Testis (tissue), 5 donors: ENCODE measurements at places on chromosomes 2 and 18. TPM values are rescaled to one million over a fixed set of nuclear protein-coding genes. Genes with fewer than 3 reads are reported as not detected.

Gene TCF23
- total RNA-seq: 6.7 TPM

Gene TEX261
- 40.7 TPM for total RNA-seq

Gene PLGLB2
- total RNA-seq: 1.3 TPM

Gene RFTN2
- 25.0 TPM for total RNA-seq

Gene CLEC4F
- 0.31 TPM for total RNA-seq

Gene MOGAT1
- total RNA-seq: not detected

Gene TMEM247
- total RNA-seq: 18.5 TPM

Gene SKOR2
- total RNA-seq: 1.4 TPM

Gene LYG1
- 3.3 TPM for total RNA-seq

Gene SKA1
- 5.5 TPM for total RNA-seq

Gene MOB4
- 13.8 TPM for total RNA-seq

Gene SERPINB5
- 1.7 TPM for total RNA-seq

Gene KIF5C
- 159 TPM for total RNA-seq

Gene ACTG2
- total RNA-seq: 2.7 TPM

Gene OTOS
- 1.5 TPM for total RNA-seq

Gene FAM228A
- total RNA-seq: 29.7 TPM

Gene FAM237A
- not detected for total RNA-seq
